ENCODE measurements at places on chromosomes 5 and 9.
A peak's percentile ranks its signal among the peaks of the same experiment; 100 is the strongest.

GRCh38 chr9:94210616-94211603 is 48.2 kb upstream of the ZNF169 start:
- no peak for DNase-seq

GRCh38 chr5:1488882-1489680 is 34.7 kb downstream of the LPCAT1 start:
- DNase-seq: no peak

DNA sequence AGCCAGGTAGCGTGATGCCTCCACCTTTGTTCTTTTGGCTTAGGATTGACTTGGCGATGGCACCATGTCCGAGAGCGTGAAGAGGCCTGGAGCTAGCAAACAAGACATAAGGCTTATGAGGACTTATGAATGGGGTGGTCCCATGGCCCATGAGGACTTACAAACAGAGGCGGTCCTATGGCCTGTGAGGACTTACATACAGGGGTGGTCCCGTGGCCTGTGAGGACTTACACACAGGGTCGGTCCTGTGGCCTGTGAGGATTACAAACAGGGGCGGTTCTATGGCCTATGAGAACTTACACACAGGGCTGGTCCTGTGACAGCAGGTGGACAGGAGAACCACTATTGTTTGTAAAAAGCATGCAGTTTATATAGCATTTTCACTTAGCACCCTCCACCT is 21.3 kb upstream of the FOXD1 start:
- no peak for DNase-seq

DNA sequence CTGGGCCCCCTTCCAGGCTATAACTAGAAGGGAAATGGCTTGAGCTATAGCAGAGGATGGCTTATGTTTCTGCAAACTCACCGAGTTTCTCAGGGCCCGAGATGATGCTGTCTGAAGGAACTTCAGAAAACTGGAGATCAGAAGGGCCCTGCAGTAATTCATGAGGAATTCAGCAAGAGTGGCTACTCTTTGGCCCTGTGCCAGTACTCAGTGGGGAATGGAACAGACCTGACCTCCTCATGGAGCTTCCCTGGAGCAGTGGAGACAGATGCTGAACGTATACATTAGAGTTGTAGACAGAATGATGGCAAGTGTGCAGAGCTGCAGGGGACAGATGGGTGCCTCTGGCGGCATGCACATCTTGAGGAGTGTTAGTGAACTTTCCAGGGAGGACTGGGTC is 17.3 kb upstream of the SMIM32 start:
- DNase-seq: no peak

DNA sequence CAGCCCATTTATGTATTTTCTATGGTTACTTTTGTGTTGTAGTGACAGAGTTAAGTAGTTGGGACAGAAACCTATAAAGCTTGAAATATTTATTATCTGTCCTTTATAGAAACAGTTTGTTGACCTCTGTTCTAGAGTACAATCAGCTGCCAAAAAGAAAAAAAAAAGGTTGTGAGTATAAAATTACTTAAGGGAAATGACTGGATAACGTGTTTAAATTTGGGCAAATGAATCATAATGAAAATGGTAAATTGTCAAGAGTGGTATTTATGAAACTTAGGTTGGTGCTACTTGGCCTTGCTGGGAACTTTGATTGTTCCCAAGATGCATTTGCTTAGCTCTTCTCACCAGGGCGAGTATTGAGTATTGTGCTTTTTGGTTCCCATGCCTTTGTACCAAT is 70.2 kb upstream of the IL6ST start:
- DNase-seq: no peak

GRCh38 chr5:67639976-67640375 is 443.4 kb upstream of the CD180 start:
- no peak for DNase-seq

- DNase-seq: no peak
Measured at GRCh38 chr9:18791074-18791473, 241.9 kb downstream of the SAXO1 start.

DNA sequence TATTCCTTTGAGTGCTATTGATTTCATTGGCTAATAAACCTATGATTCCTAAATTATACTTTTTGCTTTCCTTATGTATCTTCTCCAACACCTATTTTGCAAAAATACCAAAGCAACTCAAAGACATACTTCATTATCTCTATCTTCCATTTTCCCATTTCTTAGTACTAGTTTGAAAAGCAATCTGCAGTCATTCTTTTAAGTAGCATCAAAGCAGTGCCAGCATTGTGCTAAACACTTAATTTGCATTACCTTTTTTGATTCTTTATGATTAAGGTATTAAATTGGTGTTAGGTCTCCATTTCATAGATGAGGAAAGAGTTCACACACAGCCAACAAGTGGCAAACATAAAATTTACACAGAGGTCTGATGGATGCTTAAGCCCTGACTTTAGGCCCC is 330.3 kb downstream of the ARL15 start:
- no peak for DNase-seq

DNA sequence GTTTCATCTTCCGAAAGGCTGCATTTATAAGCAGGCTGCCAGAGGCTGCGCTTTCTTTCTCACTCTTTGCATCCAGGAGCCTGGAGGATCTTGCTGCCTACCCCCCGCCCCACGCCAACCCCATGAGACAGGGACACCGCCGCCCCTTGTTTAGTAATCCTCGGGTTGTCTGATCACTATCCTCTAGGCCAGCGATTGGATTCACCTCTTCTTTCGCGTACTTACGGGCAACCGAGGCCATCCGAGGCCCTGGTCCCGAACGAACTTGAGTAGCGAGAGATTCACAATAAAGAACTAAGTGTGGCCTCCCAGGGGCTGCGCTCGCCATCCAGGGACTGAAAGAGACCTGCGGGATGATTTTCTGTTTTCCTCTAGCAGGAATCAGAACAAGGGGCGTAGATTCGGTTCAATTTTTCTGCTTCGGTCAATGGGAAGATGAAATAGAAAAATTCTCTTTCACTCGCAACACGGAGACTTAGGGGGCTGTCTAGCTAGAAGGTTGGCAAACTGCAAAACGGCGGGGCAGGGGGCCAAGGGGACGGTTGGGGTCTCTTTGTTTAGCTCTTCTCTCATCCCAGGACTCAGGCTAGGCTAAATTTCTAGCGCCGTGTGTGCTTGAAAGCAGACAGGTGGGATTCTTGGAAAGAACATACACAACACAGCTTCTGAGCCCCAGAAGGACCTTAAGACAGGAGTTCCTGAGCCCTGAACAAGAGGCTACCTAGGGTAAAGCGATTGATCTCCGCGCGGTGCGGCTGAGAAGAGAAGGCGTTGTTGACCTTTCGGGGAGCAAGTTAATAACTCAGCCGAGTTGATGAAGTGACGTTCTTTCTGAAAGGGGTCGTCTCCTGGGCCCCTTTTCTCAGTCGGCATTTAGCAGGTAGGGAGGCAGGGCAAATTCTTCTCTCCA is 5.8 kb upstream of the ISL1 start:
- no peak for DNase-seq

DNA sequence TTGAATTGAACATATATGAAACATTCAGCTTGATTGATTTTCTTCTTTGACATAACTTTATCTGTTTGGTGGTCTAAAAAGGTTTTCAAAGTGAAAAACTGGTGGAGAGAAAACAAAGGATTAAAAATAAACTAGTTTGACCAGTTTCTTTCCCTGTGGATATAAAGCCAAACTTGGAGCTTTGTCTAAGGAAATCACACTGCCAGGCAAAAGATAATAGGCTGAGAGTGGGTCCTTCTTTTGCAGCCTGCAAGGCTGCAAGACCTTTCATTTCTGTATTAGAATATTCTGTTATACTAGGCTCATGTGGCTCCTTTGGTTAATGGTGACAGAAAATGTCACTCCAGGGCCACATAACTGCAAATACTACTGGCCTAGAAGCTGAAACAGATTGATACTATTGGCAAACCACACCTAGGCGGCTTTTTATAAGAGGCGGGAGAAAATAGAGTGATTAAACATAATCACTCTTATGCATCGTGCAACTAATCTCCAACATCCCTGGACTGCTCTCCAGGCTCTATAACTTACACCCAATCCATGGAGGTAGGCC is 129.1 kb upstream of the ZNF462 start:
- DNase-seq: no peak

DNA sequence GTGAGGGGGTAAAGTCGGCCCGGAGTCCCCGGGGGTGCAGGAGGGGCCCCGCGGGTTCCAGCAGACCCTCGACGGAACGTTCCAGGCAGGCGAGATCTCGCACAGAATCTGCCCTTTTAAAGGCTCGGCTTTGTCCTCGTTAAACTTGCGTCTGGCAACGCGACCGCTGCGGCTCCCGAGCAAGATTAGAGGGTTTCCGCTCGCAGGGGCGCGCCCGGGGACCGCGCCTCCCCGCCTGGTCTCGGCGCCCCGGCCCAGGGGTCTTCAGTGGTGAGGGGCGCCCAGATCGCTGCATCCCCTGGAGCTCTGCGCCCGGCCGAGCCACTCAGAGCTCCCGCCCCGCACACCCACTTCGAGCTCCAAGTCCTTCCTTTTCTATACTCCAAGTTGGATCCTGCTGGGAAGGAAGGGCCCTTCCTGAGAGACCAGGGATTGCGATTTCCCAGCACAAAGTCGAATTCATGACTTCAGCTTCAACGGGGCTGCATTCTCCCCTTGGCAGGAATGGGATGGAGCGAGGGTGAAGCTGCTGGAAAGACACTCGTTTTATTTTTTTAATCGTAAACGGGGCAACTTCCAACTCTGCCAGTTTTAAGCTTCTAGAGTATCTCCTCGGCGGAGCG is 11.3 kb downstream of the PROP1 start:
- no peak for DNase-seq

DNA sequence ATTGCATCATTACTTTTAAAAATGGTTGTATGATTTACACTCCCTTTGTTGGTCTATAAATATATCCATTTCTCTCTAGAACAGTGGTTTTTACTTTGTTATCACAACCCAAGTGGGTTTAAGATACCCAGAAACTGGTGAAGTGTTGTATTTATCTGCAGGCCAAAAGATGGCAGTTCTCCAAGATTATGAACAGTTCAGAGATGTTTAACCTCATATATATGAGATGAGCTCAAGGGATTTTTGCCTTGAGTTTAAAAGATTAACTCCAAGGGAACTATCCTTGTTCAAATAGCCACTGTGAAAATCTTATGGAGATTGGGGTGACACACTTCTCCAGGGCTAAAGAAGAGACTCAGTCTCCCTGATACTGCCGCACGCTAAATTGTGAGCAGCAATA is 572.6 kb downstream of the TLE4 start:
- no peak for DNase-seq

- DNase-seq: peak; percentile 48
Measured at GRCh38 chr9:130701059-130702022, 7.8 kb downstream of the EXOSC2 start.

DNA sequence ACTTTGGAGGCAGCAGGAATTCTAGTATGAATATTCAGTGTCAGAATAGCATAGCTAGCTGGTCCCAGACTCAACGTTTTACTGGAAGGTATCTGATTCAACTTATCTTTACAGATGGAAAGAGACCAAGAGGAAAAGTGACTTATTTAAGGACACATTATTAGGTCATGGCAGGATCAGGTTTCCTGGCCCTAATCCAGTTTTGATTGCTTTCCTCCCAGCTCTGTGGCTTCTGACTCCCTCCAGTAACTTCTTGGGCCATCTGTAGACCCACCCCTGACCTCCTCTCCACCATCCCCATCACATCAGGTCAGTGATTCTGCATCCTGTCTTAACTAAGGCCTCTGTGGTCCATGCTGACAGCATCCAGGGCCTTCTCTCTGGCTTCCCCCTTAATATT is 38.4 kb downstream of the SH3TC2 start:
- DNase-seq: no peak

- no peak for DNase-seq
Measured at GRCh38 chr5:5326115-5326758, 96.2 kb upstream of the ICE1 start.

- DNase-seq: no peak
Measured at GRCh38 chr5:171806976-171807747, 21.5 kb downstream of the SMIM23 start.

GRCh38 chr5:80491296-80491695 is 3.4 kb downstream of the FAM151B start:
- DNase-seq: no peak

DNA sequence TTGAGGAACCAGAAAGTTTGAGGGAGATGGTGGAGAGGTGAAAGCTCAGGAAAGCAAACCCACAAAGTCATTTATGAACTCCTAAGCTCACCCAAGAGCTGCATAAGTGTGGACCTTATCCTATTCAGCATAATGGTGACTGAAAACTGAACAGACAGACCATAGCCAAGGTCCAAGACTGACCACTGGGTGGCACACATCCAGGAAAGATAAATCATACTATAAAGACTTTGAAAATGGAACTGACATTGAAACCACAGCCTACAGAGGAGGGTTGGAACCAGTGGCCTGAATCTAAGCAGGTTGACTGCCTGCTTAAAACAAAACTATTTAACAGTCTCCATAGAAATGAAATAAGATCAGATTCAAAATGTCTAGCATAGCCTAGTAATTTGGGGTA is 121.0 kb upstream of the RGS7BP start:
- DNase-seq: peak; percentile 2

DNA sequence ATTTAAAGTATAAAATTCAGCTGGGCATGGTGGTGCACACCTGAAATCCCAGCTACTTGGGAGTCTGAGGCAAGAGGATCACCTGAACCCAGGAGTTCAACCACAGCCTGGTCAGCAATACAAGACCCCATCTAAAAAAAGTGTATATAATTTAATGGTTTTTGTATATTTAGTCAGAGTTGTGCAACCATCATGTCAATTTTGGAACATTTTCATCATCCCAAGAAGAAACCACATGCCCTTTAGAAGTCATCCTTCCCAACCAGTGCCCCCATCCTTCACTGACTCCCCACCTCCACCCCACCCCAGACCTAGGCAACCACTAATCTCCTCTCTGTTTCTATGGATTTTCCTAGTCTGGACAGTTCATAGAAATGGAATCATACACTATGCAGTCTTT is 18.8 kb upstream of the TEK start:
- DNase-seq: no peak

- peak; percentile 7 for DNase-seq
Measured at GRCh38 chr5:141637767-141638419, 1.1 kb downstream of the RELL2 start.

DNA sequence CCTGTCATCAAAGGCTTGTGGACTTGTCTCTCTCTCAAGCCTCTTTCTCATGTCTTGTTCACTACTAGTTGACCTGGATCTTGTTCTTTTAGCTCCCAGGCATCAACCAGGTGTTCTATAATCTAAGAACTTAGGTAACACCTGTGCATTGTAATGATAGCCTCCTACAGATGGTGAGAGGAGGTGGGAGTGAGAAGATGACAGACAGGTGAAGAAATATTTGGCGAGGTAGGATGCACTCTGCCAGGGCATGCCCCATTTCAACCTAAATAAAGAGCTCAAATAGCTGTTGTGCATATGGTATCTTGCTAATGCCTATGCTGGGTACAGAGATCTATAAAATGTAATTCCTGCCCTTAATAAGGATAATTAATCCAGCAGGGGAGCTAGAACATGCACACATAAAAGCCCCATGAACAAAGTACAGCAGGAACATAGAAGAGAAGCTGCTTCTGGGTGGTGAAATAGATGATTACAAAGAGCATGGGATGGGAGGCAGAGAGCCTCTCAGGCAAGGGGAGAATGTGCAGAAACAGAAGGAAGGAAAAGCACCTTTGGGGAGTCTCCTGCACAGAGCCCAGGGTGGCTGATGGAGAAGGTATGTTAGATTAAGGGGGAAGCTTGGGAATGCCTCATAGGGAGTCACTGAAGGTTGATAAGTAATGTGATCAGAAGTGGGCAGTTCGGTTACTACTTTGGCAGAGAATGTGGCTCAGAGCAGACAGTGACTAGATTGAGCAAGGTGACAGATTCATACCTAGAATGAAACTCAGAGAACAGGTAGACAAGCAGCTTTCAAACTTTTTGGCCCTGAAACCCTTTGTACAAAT is 28.0 kb upstream of the PLIN2 start:
- DNase-seq: no peak

- no peak for DNase-seq
Measured at GRCh38 chr5:145008876-145009530, 826.1 kb downstream of the PRELID2 start.
